Naive thymus-derived CD4-positive, alpha-beta T cell (primary cell): ENCODE measurements at places on chromosomes 11 and 22.

GRCh38 chr11:96145163-96145585 is 197.8 kb downstream of the MAML2 start:
- no peak overlapping the region for H3K4me3 ChIP-seq
- H3K36me3 ChIP-seq = no peaks in the 10 kb centered on the region
- peaks cover 15% of the 10 kb centered on the region for H3K4me1 ChIP-seq
- DNase-seq = no peak

GRCh38 chr11:2380807-2381350 is 3.8 kb downstream of the CD81 start:
- DNase-seq = no peak
- peaks cover 22% of the 10 kb centered on the region for H3K36me3 ChIP-seq
- no peak overlapping the region for H3K4me3 ChIP-seq
- no peaks in the 10 kb centered on the region for H3K27me3 ChIP-seq
- H3K27ac ChIP-seq = no peak overlapping the region

- H3K4me1 ChIP-seq = no peaks in the 10 kb centered on the region
- no peak for DNase-seq
- no peak overlapping the region for H3K4me3 ChIP-seq
- no peaks in the 10 kb centered on the region for H3K27me3 ChIP-seq
- H3K27ac ChIP-seq = no peak overlapping the region
- no peaks in the 10 kb centered on the region for H3K36me3 ChIP-seq
Observed at GRCh38 chr11:72943664-72944063, 129.5 kb downstream of the ATG16L2 start.

DNA sequence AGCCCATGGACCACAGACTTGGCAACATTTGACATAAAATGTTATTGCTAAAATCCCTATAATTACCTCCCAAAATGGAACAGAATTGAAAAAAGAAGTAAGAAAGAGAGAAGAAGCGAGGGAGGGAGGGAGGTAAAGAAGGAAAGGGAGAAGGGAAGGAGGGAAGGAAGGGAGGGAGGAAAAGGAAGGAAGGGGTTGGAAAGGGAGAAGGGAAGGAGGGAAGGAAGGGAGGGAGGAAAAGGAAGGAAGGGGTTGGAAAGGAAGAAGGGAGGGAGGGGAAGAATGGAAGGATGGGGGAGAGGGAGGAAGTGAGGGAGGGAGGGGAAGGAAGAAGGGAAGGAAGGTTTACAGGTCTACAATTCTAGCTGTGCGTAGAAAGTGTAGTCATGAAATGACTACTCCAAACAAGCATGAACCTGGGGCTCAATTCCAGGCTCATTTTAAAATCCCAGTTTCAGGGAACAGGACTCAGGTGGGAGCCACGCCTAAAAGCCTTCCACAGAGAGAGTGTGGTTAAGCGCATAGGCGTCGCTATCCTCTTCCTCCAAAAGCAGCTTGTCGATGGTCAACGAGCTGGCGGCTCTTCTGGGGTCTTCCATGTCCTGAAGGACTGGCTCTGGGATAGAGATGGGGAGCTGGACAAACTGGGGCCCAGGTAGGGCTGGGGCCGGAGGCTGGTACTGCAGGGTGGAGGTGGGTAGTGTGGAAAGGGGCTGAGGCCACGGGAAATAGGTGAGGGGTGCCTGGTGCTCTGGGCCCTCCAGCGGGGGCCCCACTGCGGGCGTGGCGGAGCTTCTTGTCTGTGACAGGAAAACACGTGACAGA is 25.1 kb downstream of the POU2AF1 start:
- no peaks in the 10 kb centered on the region for H3K36me3 ChIP-seq
- no peaks in the 10 kb centered on the region for H3K27me3 ChIP-seq
- H3K27ac ChIP-seq = no peak overlapping the region
- H3K4me1 ChIP-seq = no peaks in the 10 kb centered on the region

- H3K4me1 ChIP-seq = no peaks in the 10 kb centered on the region
- no peak overlapping the region for H3K4me3 ChIP-seq
- H3K27ac ChIP-seq = no peak overlapping the region
- H3K36me3 ChIP-seq = no peaks in the 10 kb centered on the region
- no peaks in the 10 kb centered on the region for H3K27me3 ChIP-seq
Observed at GRCh38 chr11:34363363-34364084, 5.7 kb upstream of the ABTB2 start.

DNA sequence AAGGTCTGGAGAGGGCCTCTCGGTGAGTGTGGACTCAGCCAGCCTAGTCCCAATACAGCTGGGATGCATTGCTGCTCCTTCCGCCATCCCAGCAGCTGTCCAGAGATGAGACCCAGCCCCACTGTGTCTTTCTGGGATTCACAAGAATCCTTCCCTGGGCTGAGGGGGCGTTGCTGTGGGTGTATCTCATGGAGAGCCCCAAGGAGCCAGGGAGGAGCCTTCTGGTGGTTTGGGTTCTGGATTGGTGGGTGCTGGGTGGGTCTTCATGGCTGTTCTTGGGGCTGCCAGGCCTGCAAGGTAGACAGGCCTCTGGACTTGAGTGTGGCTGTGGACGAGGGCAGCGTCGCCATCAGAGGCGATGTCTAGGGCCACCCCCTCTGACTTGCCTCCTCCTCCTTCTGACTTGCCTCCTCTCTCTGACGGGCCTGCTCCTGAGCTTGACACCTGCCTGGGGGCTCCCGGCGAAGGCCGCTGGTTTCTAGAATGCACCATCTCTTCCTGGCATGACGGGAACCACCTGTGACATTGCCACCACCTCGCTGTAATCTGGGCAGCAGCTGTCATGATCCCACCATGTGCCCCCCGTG is 17.2 kb downstream of the KCNQ1 start:
- H3K27me3 ChIP-seq = no peaks in the 10 kb centered on the region
- H3K36me3 ChIP-seq = no peaks in the 10 kb centered on the region
- H3K4me3 ChIP-seq = no peak overlapping the region
- H3K4me1 ChIP-seq = peaks cover 45% of the 10 kb centered on the region

GRCh38 chr22:32355760-32356159 is 1.9 kb upstream of the RFPL3 start:
- DNase-seq = no peak
- no peak overlapping the region for H3K4me3 ChIP-seq
- H3K27ac ChIP-seq = no peak overlapping the region
- H3K4me1 ChIP-seq = no peaks in the 10 kb centered on the region
- no peaks in the 10 kb centered on the region for H3K36me3 ChIP-seq
- no peaks in the 10 kb centered on the region for H3K27me3 ChIP-seq

GRCh38 chr11:3738241-3738640 is 59.1 kb downstream of the NUP98 start:
- DNase-seq = no peak
- H3K27me3 ChIP-seq = no peaks in the 10 kb centered on the region
- H3K4me1 ChIP-seq = no peaks in the 10 kb centered on the region
- no peak overlapping the region for H3K27ac ChIP-seq

DNA sequence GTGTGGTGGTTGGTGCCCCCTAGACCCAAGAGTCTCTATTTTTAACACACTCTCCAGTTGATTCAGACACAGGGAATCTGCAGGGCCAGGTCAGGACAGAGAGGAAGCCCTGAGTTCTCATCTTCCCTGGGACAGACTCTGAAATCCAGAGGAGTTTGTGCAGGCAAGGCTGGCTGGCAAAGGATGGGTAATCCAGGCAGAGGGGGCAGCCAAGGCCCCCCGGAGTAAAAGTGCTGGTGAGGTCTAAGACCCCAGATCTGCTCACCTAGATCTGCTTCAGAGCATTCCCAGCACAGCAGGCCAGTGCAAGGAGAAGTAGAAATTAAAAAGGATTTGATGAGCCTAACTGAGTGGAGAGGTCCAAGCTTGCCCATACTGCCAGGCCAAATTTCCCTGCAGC is 40.6 kb upstream of the MN1 start:
- no peak for DNase-seq
- H3K27ac ChIP-seq = no peak overlapping the region
- no peaks in the 10 kb centered on the region for H3K27me3 ChIP-seq

GRCh38 chr11:127226380-127226779 is 225.8 kb upstream of the KIRREL3 start:
- H3K27me3 ChIP-seq = no peaks in the 10 kb centered on the region
- no peaks in the 10 kb centered on the region for H3K4me1 ChIP-seq
- no peak for DNase-seq
- H3K27ac ChIP-seq = no peak overlapping the region

DNA sequence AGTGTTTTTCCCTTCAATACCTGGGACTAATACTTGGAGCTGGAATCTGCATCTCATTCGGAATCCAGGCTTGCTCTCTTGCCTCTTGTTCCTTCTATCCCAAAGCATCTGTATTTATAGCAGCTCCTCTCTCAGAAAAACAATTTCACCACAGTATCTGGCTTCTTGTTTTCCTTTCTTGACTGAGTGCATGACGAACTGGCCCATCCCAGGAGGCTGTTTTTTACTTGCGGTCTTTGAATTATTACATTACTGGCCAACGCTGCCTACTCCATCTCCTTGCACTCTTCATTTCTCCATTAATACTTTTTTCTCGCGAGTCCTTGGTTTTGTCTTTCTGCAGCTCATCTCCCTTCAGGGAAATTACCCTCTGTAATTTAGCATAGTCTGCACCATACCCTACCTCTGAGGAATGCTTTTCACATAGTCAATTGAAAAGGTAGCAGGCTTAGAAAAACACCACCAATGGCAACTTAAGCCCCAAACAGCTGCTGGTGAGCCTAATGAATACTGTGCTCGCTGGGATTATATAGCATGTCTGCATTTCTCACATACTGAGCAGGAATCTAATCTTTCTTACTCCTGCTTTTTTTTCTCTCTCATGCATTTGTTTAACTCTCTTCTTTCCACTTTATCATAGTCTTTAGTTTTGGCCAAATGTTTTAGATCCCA is 277.4 kb upstream of the SESN3 start:
- DNase-seq = no peak
- no peaks in the 10 kb centered on the region for H3K27me3 ChIP-seq
- no peak overlapping the region for H3K4me3 ChIP-seq
- no peaks in the 10 kb centered on the region for H3K36me3 ChIP-seq

GRCh38 chr22:27213766-27214581 is 556.6 kb downstream of the MIAT start:
- no peaks in the 10 kb centered on the region for H3K27me3 ChIP-seq
- no peaks in the 10 kb centered on the region for H3K36me3 ChIP-seq
- H3K27ac ChIP-seq = no peak overlapping the region
- DNase-seq = no peak

DNA sequence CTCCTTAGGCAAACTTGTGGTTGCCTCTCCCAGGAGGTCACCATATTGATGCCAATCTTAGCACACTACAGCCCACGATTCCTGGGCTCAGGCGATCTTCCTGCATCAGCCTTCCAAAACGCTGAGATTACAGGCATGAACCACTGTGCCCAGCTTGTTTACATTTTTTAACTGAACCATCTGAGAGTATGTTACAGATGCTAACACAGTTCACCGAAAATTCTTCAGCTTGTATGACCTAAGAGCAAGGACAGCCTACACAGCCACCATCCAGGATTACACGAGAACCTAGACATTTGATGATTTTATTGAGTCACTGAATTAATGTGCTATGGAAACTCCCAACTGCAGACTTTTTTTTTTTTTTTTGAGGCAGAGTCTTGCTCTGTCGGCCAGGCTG is 5.8 kb upstream of the LGALS1 start:
- H3K27ac ChIP-seq = no peak overlapping the region
- no peak overlapping the region for H3K4me3 ChIP-seq
- DNase-seq = no peak
- H3K36me3 ChIP-seq = no peaks in the 10 kb centered on the region
- H3K27me3 ChIP-seq = no peaks in the 10 kb centered on the region
- H3K4me1 ChIP-seq = peaks cover 3% of the 10 kb centered on the region

DNA sequence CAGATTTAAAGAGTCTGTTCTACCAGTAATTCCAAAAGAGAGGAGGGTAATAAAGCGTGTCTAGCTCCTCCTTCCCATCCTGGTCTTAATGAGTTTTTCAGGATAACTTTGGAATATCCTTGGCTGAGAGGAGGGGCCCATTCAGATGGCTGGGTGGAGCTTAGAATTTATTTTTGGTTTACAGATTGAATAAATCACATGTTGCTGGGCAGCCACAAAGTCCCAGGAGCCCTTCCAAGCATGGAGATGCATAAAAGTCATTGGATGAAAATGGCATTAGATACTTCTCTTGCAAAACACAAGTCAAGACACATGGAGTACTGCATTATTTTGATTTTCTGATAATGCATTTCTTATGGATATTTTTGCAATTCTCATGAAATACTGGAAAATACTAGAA is 139.0 kb downstream of the TRPC6 start:
- DNase-seq = no peak
- no peaks in the 10 kb centered on the region for H3K4me1 ChIP-seq
- no peaks in the 10 kb centered on the region for H3K27me3 ChIP-seq

GRCh38 chr22:45861259-45861658 is 115.7 kb downstream of the WNT7B start:
- no peak overlapping the region for H3K4me3 ChIP-seq
- no peaks in the 10 kb centered on the region for H3K36me3 ChIP-seq
- H3K4me1 ChIP-seq = no peaks in the 10 kb centered on the region
- H3K27ac ChIP-seq = no peak overlapping the region
- no peaks in the 10 kb centered on the region for H3K27me3 ChIP-seq

DNA sequence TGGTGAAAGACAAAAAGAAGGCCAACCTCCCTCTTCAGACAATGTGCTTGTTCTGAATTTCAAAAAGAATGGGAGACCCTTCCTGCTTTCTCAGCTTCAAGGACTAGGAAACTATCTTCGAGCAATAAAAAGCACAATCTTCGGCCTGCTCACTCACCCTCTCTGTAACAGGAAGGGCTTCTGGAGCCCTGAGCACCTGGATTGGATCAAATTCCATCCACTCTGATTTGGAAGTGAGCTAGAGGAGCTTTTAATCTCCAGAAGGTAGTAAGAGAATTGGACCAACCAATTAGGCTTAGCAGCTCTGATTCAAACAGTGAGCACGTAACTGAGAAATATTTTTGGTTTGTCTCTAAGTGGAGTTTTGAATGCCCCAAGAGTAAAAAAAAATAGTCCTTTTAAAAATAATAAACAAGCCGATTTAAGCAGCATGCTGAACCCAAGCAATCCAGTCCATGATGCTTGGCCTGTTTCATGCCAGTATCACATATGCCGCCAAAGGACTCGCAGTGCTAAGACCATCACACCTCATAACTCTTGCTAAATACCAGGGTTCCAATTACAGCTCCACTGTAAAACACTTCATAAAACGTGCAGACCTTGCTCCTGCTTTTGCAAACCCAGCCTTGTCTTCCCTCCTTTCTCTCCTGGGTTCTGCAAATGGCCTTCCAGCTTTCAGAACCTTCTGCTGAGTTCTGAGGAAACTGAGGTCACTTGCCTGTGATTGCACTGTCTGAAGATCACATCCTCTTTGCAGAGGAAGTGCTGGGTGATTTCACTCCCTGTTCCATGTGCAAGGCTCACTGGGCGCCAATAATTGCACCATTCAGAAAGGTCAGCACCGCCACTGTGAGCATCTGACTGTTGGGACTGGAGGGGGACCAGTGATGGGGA is 74.4 kb downstream of the SLC1A2 start:
- no peak overlapping the region for H3K4me3 ChIP-seq
- no peak for DNase-seq
- no peaks in the 10 kb centered on the region for H3K27me3 ChIP-seq
- H3K4me1 ChIP-seq = peaks cover 3% of the 10 kb centered on the region
- no peaks in the 10 kb centered on the region for H3K36me3 ChIP-seq

- no peak overlapping the region for H3K27ac ChIP-seq
- no peak for DNase-seq
- no peaks in the 10 kb centered on the region for H3K27me3 ChIP-seq
- no peak overlapping the region for H3K4me3 ChIP-seq
Observed at GRCh38 chr11:44861849-44862557, 88.7 kb downstream of the TP53I11 start.
